Cardiac atrium fibroblast (primary cell): ENCODE measurements at places on chromosomes 3 and 15. TPM values are rescaled to one million over a fixed set of nuclear protein-coding genes. Genes with fewer than 3 reads are reported as not detected.

HTR3C gene
- not detected in 2 replicates for total RNA-seq

MST1R gene
- total RNA-seq: not detected in 2 replicates

STAC gene
- total RNA-seq: 0.18 and 0.32 TPM in 2 replicates

AADACL2 gene
- not detected in 2 replicates for total RNA-seq

CAND2 gene
- total RNA-seq: under 0.01 and 0.49 TPM in 2 replicates

TRIM42 gene
- total RNA-seq: not detected in 2 replicates

COL6A5 gene
- not detected in 2 replicates for total RNA-seq

SGO1 gene
- 2.2 and 3.6 TPM in 2 replicates for total RNA-seq

ASB7 gene
- total RNA-seq: 6.1 and 9.7 TPM in 2 replicates

TMEM45A gene
- 174 and 277 TPM in 2 replicates for total RNA-seq

PRKCD gene
- 3.8 and 4.5 TPM in 2 replicates for total RNA-seq

SH3GL3 gene
- 0.32 TPM in 1 of 2 replicates, not detected in the other for total RNA-seq

SPTSSB gene
- not detected in 2 replicates for total RNA-seq

PLSCR5 gene
- total RNA-seq: not detected in 2 replicates

FANCD2OS gene
- not detected in 2 replicates for total RNA-seq

CHRM5 gene
- total RNA-seq: not detected in 2 replicates

TPM1 gene
- 189 and 217 TPM in 2 replicates for total RNA-seq

CYP8B1 gene
- total RNA-seq: not detected in 2 replicates

CACNA2D3 gene
- total RNA-seq: 3.2 TPM in 2 replicates

IGDCC3 gene
- not detected in 2 replicates for total RNA-seq

UTS2B gene
- total RNA-seq: 1.3 and 1.8 TPM in 2 replicates

GOLGA8T gene
- not detected in 2 replicates for total RNA-seq
